Hematopoietic multipotent progenitor cell treated with erythropoietin and hydrocortisone succinate and interleukin-3 and kit ligand, for 4 days (in vitro differentiated cells): ENCODE measurements at places on chromosomes 4 and X.

GRCh38 chrX:148610328-148610698 lies 109.9 kb downstream of the AFF2 start:
- peak; percentile 36 for DNase-seq

GRCh38 chr4:112633477-112634235 lies 3.1 kb downstream of the ZGRF1 start:
- DNase-seq, result peak; percentile 71

GRCh38 chrX:41275661-41276609 lies 58.0 kb upstream of the DDX3X start:
- peak; percentile 77 for DNase-seq

GRCh38 chr4:94354474-94354896 lies 11.8 kb upstream of the HPGDS start:
- no peak for DNase-seq

DNA sequence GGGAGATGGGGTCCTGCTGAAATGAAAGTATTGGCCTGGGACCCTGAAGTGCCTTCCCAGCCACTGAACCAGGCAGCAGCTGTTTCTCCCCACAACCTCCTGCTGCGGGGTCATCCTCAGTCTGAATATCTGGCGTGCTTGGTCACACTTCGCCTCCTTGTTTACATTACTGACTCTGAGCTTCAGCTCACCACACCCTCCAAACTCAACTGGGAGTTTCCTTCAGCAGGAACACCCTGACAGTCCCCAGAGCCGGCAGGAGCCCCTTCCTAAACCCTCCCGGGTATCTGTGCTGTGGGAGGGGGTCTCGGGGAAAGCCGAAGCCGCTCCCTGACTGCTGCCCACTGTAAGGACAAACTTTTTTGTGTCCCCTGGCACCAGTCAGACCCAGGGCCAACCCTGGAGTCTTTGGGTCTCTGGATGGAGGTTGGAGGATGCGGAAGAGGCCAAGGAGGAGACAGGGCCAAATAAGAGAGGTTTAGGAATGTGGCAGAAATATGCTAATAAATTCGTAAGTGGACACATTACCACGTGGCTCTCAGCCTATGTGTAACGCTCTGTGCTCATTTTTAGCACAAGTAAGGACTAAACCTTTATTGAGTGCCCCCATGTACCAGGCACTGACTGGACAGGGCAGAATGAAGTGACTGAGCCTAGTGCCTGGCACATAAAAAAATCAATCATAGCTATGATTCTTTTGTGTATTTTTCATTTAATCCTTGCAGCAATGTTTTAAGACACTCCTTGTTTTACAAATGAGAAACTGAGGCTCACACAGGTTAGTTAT lies 20.7 kb downstream of the FHDC1 start:
- DNase-seq, result no peak

DNA sequence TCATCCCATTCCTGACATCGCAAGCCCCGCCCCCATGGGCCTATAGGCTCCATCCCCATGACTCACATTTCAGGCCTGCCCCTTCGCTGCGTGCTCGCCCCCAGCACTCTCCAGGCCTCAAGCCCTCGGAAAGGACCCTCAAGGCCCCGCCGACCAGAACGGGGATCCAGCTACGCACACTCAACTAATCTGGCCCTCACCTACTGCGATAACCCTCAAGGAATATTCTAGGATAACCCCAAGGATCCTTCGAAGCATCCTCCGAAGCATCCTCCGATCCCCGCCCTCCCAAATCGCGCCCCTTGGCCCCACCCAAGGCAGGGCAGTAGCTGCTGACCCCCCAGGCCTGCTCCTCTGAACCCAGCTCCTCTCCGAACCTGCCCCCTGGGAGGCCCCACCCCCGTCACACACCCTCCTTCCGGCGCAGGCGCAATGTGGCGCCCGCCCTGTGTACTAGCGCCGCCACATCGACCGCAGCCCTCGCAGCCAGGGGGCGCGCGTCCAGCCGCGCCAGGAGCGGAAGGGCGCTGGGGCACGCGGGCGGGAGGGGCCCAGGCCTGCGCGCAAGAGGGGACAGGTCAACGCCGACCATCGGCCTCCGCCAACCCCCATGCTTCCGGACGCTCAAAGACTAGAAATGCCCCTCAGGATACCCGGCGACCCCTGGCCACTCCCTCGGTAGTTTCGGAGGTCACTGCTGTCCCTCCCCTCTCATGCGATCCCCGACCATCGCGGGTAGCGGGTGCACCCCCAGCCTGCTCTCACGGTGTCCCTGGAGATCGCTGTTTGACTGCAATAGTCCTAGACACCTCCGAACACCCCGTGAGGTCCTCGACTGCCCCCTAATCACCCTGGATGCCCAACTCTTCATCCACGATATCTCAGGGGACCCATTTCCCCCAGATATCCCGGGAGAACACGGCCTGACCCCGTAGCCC lies 6.4 kb upstream of the MAGIX start:
- DNase-seq, result peak; percentile 94

DNA sequence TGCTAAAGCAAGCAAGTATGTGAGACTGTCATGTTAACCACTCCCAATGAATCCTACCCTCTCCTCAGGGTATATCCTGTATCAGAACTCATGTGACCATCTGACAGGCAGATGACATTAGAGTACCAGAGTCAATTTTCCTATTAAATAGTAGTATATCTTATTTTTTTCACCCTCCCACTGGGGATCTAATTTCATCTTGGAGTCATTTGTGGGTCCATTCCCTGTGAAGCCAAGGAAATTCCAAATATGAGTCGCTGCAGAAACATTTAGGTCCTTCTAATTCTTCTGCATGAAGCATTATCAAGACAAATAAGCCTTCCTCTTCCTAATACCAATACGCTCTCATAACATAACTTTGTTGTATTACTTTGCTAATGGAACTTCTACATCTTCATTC lies 52.2 kb upstream of the BLTP1 start:
- no peak for DNase-seq

DNA sequence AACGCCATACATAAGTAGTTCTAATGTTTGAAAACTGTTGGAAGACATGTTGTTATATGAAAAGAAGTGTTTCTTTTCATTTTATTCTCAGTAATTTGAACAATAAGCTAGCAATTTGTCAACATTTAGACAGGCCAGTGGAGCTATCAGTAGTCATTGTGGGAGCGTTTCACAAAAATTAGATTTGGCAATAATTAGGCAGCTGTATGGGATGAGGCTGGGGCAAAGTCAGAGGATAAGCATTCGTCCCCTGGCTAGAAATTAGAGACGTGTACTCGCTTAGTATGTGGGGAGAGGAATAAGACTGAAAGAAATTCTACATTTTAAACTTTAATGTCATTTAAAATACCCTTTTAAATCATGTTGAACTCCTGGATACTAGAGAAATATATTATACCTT lies 70.6 kb downstream of the TMEM144 start:
- DNase-seq, result no peak
